ENCODE measurements at places on chromosomes 11 and 22. TPM values are rescaled to one million over a fixed set of nuclear protein-coding genes. Genes with fewer than 3 reads are reported as not detected.

The DEFB131B gene
- total RNA-seq: not detected

The MMP12 gene
- not detected for total RNA-seq

The SPDYC gene
- total RNA-seq: not detected

The CABP4 gene
- 0.26 TPM for total RNA-seq

The IFITM1 gene
- 32.6 TPM for total RNA-seq

The MS4A12 gene
- total RNA-seq: not detected

The ZNRD2 gene
- total RNA-seq: 40.3 TPM

The ANO5 gene
- total RNA-seq: 2.3 TPM

The IL17REL gene
- not detected for total RNA-seq

The OR51B2 gene
- not detected for total RNA-seq

The SLC6A5 gene
- total RNA-seq: not detected

The FADD gene
- 29.5 TPM for total RNA-seq

The MS4A15 gene
- total RNA-seq: not detected

The OR5A1 gene
- total RNA-seq: not detected

The ADAMTS8 gene
- total RNA-seq: 0.53 TPM

The OR5F1 gene
- not detected for total RNA-seq

The SYTL2 gene
- 7.0 TPM for total RNA-seq

The ENTHD1 gene
- not detected for total RNA-seq

The SYT12 gene
- total RNA-seq: 1.6 TPM

The ACRV1 gene
- total RNA-seq: not detected

The SLC35C1 gene
- 8.3 TPM for total RNA-seq

The HOATZ gene
- not detected for total RNA-seq

The IFITM10 gene
- total RNA-seq: 7.7 TPM

The FAU gene
- total RNA-seq: 379 TPM

The ZNHIT2 gene
- 6.1 TPM for total RNA-seq

The MTCH2 gene
- 79.4 TPM for total RNA-seq

The DKK3 gene
- 396 TPM for total RNA-seq

The SLC43A3 gene
- total RNA-seq: 16.4 TPM

The ROBO4 gene
- 1.9 TPM for total RNA-seq

The CHRDL2 gene
- not detected for total RNA-seq

The MAJIN gene
- total RNA-seq: not detected

The FOLR2 gene
- not detected for total RNA-seq

The MRPL23 gene
- 164 TPM for total RNA-seq

The SLC5A12 gene
- 0.06 TPM for total RNA-seq

The TUB gene
- total RNA-seq: 9.1 TPM

The PPME1 gene
- 27.9 TPM for total RNA-seq

The OVOL1 gene
- total RNA-seq: not detected

The GVQW3 gene
- 2.1 TPM for total RNA-seq

The OR6A2 gene
- 0.19 TPM for total RNA-seq

The DMC1 gene
- 3.2 TPM for total RNA-seq

The RIC3 gene
- total RNA-seq: not detected

All from aortic smooth muscle cell (primary cell).